H9 (cell line): ENCODE measurements at places on chromosomes 12 and 14.

GRCh38 chr12:47021298-47021697, 58.1 kb upstream of the PCED1B start:
- DNase-seq = no peak

GRCh38 chr12:31233061-31233730, 92.8 kb downstream of the SINHCAF start:
- no peak for DNase-seq

GRCh38 chr14:74858022-74858421, 17.9 kb downstream of the PROX2 start:
- no peak for DNase-seq

- DNase-seq = no peak
These were observed 1.9 kb downstream of the ATP6V0A2 start for GRCh38 chr12:123713823-123714585.

DNA sequence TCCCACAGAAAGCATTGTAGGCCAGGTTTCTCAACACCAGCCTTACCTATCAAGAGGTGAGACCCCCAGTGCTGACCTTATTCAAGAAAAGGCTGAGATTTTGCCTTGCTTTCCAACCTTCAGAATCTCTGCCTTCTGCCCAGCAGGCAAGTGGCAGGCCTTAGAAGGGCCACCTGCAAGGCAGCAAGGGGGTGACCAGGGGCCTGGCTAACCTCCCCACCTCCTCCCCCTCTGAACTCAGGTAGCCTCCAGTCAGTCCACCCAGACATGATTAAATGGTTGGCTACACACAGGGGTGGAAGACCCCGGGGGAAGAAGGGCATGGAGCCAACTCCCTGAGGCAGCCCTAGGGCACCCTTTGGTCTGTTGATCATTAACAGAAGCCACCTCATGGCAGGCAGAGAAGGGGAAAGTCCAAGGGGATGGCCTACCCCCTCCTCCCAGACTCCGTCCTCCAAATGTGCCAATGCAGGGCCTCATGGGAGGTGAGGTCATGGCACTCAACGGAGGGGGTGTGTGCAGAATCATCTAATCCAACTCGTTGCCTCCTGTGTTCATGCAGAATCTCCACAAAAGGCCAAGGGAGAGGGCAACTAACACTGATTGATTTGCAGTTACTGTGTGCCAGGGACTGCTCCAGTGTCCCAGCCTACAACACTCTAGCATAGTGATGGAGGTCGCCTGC, 8.5 kb downstream of the ZFP36L1 start:
- no peak for DNase-seq

DNA sequence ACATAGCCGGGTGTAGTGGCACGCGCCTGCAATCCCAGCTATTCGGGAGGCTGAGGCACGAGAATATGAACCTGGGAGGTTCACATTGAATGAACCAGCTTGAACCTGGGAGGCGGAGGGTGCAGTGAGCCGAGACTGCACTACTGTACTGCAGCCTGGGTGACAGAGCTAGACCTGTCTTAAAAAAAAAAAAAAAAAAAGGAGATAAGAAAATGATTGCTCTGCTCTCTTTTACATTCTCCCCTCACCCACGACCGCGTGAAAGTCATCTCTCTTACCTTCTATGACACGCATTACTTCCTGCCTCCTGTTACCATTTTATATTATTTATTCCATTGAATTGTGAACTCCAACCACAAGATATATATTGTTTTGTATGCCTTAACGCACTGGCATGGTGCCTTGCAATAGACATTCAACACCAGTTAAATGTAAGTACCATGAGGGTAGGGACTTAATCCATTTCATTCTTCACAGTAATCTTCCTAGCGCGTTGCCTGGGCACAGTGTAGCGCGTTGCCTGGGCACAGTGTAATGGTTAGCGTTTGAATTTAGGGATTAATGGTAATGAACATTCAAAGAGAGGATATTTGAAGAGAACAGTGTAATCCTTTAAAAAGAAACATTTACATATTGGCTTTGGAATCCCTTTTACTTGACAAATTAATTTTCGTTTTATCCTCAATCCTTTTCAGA, 2.7 kb downstream of the RAP1B start:
- no peak for DNase-seq

DNA sequence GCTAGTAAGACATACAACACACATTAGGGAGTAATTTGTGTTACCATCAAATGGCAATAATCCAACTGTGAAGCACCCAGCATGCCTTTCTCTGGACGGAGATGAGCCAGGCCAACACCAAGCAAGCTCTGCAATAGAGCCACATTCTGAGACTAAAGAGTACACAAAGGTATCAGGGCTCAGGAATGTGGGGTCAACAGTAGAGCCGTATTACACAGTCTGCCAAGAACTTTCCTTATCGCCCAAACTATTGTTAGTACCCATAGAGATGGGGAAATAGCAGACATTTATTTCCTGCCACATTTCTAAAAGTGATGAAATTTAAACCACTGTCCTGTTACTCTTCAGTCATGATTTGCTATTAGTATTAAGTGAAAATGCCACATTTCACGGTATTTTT, 113.7 kb downstream of the BMP4 start:
- DNase-seq = no peak

- DNase-seq = no peak
These were observed 57.3 kb downstream of the ARL6IP4 start for GRCh38 chr12:123037791-123038190.

GRCh38 chr14:58238252-58239243, 6.1 kb upstream of the PSMA3 start:
- peak; percentile 39 for DNase-seq

- DNase-seq = no peak
These were observed 10.5 kb upstream of the PPP1R1A start for GRCh38 chr12:54598970-54599369.

- no peak for DNase-seq
These were observed 9.9 kb upstream of the MYH6 start for GRCh38 chr14:23418021-23418420.

DNA sequence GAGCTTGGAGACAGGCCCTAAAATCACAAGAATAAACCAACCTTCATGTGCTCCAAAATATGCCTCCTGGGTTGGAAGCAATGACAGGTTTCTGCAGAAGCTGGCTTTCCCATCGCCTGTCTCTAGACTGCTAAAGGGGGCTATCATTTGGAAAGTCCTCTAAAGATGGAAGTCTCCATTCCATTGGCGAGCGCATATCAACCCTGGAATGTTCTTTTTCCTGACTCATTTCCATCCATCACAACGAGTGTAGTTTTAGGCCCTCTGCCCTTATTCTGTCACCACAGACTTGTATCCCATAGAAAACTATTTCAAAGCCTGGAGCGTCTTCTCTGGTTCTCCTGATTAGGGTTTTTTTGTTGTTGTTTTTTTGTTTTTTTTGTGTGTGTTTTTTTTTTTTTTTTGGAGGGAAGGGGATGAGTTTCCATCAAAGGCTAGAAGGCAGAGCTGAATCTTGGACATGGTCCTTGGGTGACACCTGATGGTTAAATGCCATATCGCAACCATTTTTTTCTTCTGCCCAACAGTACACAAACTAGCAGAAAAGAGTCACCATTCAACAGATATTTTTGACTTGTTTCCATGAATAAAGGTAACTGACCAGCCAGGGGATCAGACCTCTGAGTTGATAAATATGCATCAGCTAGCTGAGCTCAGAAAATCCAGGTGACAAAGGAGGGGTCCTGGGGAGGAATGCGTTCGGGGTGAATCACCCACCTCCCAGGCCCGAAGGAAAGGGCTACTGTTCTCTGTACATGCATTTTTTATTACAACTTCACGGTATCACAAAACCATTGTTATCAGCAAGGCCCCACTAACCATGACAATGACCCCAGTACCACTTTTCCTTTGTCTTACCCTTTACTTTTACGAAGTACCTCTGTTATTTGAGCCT, 40.5 kb downstream of the KCNA5 start:
- no peak for DNase-seq

- no peak for DNase-seq
These were observed 13.9 kb downstream of the LPCAT3 start for GRCh38 chr12:7004287-7004803.

- DNase-seq = no peak
These were observed 116.9 kb upstream of the LRIG3 start for GRCh38 chr12:59036973-59037762.

GRCh38 chr12:84756961-84757360, 155.6 kb downstream of the SLC6A15 start:
- DNase-seq = no peak

DNA sequence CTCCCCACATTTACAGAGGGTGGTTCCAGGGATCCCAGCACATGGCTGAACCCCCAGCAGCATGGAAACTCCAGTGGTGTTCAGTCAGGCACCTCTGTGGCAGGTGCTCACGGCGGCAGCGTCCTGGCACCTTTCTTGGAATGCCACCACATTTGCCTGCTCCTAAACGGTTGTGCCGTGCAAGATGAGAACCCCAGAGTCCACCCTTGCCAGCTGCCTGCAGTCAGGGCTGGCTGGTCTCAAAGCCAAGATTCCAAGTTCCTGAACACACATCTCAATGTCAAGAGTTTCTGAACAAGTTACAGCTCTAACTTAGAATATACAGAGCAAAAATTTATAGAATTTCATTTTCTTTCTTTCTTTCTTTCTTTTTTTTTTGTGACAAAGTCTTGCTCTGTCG, 38.7 kb downstream of the DDX51 start:
- DNase-seq = no peak

- no peak for DNase-seq
These were observed 226.0 kb upstream of the PDE3A start for GRCh38 chr12:20142316-20142715.

DNA sequence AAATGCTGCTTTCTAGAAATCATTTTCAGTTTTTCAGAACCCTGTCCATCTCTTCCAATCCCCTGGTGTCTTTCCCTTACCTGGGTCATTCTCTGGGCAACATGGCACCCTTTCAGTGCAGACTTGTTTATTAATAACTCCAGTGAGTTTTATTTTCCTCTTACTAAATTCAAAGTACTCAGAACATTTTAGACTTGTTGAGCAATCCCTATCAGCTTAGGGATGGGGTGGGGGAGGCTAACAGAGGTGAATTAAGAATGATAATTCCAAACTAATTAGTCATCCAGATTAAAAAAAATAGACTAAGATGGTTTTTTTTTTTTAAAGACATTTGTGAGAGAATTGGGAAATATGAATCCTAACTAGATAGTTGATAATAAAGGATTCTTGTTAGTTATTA, 10.7 kb downstream of the GPRC5A start:
- no peak for DNase-seq

GRCh38 chr14:32648434-32648833, 290.2 kb upstream of the NPAS3 start:
- no peak for DNase-seq

GRCh38 chr14:79920180-79920692, 291.1 kb downstream of the DIO2 start:
- DNase-seq = no peak
